ENCODE measurements at places on chromosomes 16 and 17.

GRCh38 chr16:29705030-29705429 lies 26.1 kb downstream of the QPRT start:
- no peak for DNase-seq

GRCh38 chr17:49676276-49676868 lies 1.5 kb downstream of the SPOP start:
- peak; percentile 84 for DNase-seq

GRCh38 chr16:82835487-82836155 lies 208.9 kb downstream of the CDH13 start:
- no peak for DNase-seq

GRCh38 chr16:75237398-75238131 lies 13.9 kb downstream of the BCAR1 start:
- DNase-seq = no peak

- no peak for DNase-seq
These were observed 68.0 kb upstream of the ATP2A3 start for GRCh38 chr17:4032245-4032644.

DNA sequence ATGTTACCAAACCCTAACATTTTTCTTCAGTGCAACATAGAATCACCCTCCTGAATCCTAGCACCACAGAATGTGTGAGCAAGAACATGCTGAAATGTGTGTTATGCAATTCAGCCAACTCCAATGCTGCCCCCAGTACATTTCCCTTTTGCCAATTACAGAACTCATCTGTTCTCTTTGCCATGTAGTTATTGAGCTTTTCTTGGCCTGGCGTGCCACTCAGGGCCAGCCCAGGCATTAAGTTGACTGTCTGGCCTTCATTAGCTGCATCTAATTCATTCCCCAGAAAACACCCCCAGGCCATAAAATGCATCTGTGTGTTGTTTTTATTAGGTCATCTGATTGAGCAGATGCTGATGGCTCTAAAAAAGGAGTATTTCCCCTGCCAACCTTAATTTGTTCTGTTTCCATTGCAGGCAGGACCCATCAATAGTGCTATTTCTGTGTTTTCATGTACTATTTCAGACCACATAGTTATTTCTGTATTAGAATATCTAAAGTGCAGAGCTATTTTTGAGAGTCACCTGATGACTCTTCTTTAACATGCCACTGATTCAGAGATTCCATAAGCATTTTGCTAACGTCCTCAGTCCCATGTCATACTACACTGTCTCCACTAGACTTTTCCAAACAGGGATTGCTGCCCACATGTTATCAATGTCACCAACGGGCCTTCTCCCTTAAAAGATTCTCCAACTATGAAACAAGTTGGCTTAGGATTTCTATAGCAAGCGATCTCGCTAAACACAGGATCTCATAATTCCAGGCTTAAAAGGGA lies 969.7 kb downstream of the CDH11 start:
- no peak for DNase-seq

DNA sequence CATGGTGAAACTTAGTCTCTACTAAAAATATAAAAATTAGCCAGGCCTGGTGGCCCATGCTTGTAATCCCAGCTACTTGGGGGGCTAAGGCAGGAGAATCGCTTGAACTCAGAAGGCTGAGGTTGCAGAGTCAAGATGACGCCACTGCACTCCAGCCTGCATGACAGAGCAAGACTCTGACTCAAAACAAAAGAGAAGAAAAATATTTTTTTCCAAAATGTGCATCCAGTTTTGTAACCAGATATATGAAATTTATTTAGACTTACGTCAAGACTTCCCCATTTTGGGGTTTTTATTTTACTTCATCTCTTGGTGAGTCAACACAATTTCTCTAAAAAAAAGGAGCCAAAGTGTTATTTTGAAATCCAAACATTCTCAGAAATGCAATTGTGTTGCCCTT lies 5.5 kb upstream of the TM4SF5 start:
- DNase-seq = no peak

- no peak for DNase-seq
These were observed 22.2 kb downstream of the SERPINF1 start for GRCh38 chr17:1783834-1784611.

DNA sequence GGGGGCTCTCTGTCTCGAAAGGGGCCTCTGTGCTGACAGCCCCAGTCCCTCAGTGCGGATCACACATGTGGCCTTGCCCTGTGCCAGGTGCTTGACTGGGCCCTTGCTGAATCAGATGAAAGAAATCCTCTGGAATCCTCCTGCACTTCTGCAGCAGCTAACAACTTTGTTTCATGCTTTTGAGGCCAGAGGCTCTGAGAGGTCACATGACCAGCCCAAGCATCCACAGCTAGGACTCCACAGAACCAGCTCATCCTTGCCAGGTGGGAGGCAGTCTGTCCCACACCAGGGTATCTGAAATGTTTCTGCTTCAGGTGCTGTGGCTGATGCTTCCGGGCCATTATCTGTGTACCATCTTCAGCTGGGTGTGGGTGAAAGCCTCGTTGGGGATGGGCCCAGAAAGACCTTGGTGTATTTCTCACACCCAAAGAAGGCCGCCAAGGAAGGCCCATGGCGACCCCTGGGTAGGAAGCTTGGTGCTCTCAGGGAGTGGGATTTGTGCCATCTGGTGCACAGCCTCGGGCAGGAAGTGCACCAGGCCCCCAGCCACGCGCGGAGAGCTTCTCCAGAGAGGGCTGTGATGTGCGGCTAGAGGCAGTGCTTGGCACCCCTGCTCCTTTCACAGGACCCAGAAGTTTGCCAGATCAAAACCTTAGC lies 143.8 kb downstream of the CLEC16A start:
- DNase-seq = peak; percentile 11

DNA sequence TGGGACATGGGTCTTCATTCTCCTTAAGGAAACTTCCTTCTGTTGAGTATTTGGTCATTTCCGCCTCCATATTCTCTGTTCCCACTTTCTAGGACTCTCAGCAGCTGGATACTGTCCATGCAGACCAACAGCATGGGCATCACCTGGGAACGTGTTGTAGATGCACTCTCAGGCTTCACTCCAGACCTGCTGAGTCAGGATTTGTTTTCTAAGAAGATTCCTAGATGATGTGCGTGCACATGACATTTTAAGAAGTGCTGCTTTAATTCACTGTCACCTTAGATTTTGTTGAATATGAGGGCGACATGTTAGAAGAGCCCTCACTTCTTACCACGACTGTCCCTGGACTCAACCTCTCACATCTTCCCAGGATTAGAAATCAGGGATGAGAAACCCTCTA lies 10.0 kb upstream of the SDK2 start:
- no peak for DNase-seq

GRCh38 chr16:66886321-66886720 lies 6.0 kb downstream of the PDP2 start:
- no peak for DNase-seq

DNA sequence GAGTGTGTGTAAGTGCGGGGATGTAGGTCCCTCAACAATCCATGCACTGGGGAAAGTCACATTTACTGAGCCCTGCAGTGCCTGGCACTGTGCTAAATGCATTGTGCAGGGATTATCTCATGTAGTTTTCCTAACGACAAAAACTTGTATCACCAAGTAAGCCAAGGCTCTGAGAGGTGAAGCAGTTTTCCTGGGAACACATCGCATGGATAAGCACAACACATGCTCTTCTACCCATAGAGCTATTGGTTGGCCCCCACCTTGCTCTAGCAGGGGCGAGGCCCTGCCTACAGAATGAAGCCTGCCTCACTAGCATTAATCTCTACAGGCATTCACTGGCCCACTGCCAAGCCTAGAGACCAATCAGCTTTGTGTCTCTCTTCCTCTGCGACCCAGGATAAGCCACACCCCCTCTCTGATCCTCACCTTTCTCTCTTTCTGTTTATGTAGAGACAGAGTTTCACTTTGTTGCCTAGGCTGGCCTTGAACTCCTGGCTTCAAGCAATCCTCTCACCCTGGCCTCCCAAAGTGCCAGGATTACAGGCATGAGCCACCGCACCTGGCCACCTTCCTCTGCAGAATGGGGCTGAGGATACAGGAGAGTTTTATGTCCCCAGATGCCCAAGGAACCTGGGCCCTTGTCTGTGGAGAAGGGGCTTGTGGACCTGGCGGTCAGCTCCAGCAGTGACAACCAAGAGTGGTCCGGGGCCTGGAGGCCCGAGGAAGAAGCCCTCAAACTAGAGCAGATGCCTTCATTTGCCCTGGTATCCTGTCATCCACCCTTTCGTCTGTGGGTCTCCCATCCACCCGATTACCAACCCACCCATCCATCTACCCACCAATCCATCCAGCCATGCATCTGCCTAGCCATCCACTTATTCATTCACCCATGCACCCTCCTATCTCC lies 12.8 kb downstream of the CDH16 start:
- DNase-seq = no peak

DNA sequence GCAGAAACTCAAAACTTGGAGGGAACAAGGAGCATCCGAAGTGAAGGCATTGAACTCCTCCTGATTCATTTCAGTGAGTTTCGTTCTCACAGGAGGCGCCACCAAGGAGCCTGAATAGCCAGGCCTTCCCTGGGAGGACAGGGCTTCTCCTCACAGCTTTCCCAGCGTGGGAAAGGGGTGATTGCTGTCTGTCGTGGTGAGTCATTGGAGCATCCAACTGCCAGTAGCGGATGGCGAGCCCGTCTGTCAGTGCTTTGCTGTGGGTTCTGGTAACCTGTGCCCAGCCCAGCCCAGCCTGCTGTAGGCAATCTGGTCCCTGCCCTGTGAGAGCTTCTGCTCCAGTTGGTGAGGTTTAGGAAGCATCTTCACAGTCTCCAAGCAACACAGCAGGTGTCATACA lies 28.3 kb downstream of the PLCD3 start:
- no peak for DNase-seq

DNA sequence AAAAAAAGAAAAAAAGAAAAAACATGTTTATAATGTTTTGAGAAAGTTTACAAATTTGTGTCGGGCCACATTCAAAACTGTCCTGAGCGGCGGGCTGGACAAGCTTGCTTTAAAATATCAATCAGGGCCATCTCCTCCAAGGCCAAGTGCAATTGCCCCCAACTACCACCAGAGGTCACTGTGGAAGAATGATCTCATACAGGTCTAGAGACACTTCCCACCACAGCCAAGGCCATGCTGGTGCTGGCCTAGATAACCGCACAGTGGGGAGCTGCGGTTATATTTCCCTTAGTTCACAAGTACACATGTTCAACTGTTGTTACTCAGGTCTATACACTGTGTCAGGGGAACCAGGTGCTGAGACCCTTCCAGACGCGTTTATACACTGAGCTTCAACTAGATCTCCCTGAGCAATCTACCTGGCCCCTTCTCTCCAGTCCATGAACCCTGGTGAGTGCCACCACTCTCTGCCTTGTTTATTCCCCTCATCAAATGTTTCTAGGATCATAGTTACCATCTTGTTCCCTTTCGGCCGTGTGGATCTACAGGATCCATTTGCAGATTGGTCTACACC lies 83.8 kb upstream of the CCL2 start:
- DNase-seq = peak; percentile 3

- no peak for DNase-seq
These were observed 1.1 kb upstream of the AXIN1 start for GRCh38 chr16:353404-354290.

GRCh38 chr17:73343168-73343634 lies 31.4 kb upstream of the CDC42EP4 start:
- no peak for DNase-seq

DNA sequence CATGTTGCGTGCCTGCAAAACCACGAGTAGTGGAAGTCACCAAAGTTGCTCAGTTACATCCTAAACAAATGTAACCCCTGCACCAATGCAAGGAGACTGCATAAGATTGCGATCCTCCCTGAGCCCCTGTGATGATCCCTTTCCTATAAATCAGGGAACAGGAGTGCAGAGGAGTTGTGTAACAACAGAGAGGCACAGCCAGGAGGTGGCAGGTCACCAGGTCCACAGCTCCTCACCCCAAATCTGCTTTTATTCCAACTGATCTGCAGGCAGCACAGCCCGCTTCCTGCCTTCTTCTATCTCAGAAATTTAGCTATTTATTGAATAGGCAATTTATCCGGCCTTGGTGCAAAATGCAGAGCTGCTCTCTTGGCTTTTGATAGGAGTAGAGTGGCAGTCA lies 36.0 kb upstream of the MRTFB start:
- DNase-seq = no peak

DNA sequence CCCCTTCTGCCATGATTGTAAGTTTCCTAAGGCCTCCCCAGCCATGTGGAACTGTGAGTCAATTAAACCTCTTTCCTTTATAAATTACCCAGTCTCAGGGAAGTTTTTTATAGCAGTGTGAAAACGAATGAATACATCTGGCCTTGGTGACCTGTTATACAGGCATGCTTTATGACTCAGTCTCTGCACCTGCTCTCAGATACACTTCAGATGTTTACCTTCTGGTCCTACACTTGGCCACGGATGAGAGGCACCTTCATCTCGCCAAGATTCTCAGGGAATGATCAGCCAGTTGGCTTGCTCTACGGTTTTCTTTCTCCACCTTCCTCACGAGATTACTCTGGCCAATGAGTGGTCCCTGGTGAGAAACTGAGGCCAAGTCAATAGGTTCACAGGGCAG lies 304.7 kb downstream of the CA10 start:
- DNase-seq = no peak

GRCh38 chr16:9555051-9555450 lies 463.6 kb downstream of the HAPSTR1 start:
- no peak for DNase-seq

- no peak for DNase-seq
These were observed 4.7 kb downstream of the ZDHHC7 start for GRCh38 chr16:85006639-85007038.

DNA sequence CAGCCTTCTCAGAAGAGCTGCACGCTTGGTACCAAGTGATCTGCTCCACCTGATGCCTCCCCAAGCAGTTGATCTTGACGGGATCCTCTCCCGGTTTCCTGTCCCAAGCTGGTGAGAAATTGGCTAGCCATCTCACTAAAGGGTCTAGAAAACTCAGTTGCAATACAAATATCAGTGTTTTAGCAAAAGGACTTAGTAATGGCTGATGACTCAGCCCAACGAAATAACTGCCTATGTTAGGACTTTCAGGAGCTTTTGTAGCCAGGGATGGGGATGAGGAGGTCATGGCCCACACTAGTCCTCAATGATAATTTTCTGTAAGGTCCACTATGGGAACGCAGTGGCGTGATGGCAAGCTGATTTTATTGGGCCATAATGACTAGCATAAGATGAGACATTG lies 23.3 kb upstream of the ENGASE start:
- no peak for DNase-seq

GRCh38 chr17:21152731-21153130 lies 26.0 kb downstream of the DHRS7B start:
- no peak for DNase-seq

DNA sequence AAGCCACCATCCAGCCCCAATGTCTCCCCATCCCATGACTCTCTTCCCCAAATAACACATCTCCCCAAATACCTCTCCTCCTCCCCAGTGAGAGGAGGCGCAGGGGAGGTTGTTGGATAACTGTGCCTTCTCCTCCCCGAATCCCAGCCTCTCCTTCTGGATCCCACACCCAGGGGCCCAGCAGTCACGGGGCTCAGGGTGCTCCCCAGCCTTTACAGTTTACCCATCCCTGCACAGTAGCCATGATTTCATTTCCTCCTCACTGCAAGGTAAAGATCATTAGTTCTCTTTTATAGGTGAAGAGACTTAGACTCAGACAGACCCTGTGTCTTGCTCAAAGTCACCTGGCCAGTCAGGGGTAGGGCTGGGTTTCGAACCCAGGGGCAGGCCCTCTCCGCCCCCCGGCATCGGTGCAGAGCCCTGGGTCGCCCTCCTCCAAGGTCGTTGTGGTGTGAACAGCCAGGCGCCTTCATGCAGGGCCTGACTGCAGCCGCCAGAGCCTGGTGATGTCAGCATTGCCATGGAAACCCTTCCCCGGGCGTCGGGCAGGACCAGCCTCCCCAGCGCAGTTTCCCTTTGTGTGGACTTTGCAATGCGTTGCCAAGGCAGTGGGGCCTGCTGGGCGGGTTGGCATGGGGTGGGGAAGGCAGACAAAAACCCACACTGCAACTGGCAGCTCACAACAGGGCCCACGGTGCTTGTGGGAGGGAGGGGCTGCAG lies 53.3 kb upstream of the TOB1 start:
- DNase-seq = peak; percentile 80
